ENCODE measurements at places on chromosomes 4 and X. TPM values are rescaled to one million over a fixed set of nuclear protein-coding genes. Genes with fewer than 3 reads are reported as not detected.

PRR32 gene
- total RNA-seq, result not detected

LAS1L gene
- total RNA-seq, result 37.9 TPM

IQCM gene
- total RNA-seq, result not detected

SLBP gene
- 56.4 TPM for total RNA-seq

GRID2 gene
- total RNA-seq, result not detected

CXCL9 gene
- 0.94 TPM for total RNA-seq

- no peak for DNase-seq
Measured at GRCh38 chr4:88008743-88009171, 1.3 kb downstream of the PKD2 start.

DNA sequence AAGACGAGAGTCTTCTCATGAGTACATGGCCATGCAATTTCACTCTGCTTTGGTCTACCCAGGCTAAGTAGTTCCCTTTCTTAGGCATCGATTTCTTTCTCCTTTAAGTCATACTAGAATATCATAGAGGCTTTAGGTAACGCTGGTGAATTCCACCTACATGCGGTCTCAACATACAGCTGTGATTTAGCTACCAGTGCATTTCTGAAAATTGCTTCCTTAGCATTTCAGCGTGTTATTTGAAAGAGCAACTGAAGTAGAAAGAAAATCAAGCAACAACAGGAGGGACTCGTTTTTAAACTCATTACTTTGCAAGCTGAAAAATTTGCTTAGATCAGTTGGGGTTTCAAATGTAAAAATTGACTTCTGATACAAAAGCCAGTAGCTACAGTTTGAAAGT lies 48.1 kb upstream of the RASGEF1B start:
- no peak for DNase-seq

GRCh38 chr4:39908284-39908683 lies 69.4 kb downstream of the PDS5A start:
- DNase-seq, result no peak

GRCh38 chrX:132188175-132188574 lies 31.1 kb downstream of the RAP2C start:
- DNase-seq, result no peak

DNA sequence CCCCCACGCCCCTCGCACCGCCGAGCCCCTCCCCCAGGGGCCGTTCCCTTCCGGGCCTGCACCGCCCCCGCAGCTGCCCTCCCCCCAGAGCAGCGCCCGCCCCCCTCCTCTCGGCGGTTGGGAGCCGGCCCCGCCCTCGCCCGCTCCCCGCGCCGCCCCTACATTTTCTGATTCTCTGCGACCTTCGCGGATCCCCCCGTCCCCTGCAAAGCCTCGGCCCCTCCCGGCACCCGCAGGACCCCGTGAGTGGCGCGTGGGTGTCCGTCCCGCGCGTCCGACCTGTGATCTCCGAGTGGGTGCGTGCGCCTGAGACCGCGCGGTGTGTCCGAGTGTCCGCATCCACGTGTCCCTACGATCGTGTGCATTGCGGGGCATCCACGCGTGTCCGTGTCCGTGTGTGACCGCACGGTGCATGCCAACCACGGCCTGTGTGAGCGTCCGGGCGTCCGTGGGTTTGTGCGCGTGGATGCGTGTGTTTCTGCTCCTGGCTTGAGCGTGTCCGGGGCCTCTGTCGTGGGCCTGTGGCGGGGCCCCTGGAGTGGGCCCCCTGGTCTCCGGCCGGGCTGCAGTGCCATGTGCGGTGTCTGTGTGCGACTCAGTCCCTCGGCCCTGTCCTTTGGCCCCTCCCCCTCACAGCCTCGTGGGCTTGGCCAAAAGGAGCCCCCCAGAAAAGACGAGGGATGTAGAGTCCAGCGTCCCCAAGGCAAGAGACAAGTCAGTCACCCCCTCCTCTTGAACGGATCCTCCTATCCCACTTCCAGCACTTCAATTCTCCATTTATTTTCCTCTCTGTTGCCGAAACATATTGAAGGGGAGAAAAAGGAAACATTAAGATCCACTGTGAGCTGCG lies 8.8 kb upstream of the NKX1-1 start:
- DNase-seq, result no peak

GRCh38 chr4:124334119-124334518 lies 378.4 kb downstream of the ANKRD50 start:
- DNase-seq, result no peak

DNA sequence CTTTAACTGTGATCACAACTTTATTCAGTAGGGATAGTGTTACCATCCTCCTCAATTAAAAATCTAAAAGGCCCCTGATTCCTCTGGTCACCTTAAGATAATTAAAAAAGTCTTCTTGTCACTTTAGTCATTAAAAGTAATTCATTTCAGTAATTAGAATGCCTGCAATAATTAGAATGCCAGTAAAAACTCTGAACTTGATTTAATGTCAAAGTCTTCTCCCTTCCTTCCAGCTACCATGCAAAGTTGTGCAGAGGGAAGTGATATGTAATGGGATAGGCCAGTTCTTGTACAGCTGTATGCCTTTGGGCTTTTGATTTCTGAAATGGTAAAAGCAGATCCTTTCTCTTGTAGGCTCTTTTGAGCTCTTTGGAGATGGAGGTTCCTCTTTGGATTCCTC lies 417.2 kb downstream of the ADAM29 start:
- no peak for DNase-seq

- no peak for DNase-seq
Measured at GRCh38 chr4:126051689-126052424, 737.1 kb downstream of the FAT4 start.

GRCh38 chr4:184331268-184331995 lies 113.8 kb upstream of the ENPP6 start:
- DNase-seq, result no peak

DNA sequence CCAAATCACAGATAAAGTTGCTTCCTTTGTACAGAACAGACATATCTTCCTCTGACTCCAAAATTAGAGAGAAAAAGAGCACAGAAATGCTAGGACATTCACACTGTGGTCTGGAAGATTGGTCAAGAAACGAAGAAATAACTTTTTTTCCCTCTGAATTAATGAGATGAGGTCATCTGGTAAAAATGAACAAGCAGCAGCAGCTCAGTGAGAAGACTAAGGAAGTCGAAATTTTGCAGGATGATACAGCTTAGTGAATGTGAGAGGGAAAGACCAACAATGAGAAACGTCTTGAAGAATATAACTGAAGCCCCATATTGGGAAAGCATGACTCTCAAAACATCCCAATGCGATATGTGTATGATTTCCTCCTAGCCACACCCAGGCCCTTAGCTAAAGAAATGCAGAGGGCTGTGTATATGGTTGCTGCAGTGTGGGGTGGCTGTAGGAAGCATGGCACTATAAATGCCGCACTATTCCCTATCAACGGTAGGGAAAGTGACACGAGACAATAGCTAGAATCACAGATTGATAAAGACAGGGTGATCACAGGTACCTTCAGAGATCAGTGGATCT lies 208.6 kb downstream of the VEGFC start:
- no peak for DNase-seq

- DNase-seq, result no peak
Measured at GRCh38 chr4:6207602-6208001, 7.3 kb upstream of the JAKMIP1 start.

Data from activated T-cell treated with anti-CD3 and anti-CD28 coated beads, Interleukin-2, amount 50 U/mL, for 72 hours (primary cell).